Stimulated activated CD8-positive, alpha-beta memory T cell treated with anti-CD3 and anti-CD28 coated beads, Interleukin-4, amount 100 ng/mL, for 4 hours (primary cell): ENCODE measurements at places on chromosomes 16 and 17.

DNA sequence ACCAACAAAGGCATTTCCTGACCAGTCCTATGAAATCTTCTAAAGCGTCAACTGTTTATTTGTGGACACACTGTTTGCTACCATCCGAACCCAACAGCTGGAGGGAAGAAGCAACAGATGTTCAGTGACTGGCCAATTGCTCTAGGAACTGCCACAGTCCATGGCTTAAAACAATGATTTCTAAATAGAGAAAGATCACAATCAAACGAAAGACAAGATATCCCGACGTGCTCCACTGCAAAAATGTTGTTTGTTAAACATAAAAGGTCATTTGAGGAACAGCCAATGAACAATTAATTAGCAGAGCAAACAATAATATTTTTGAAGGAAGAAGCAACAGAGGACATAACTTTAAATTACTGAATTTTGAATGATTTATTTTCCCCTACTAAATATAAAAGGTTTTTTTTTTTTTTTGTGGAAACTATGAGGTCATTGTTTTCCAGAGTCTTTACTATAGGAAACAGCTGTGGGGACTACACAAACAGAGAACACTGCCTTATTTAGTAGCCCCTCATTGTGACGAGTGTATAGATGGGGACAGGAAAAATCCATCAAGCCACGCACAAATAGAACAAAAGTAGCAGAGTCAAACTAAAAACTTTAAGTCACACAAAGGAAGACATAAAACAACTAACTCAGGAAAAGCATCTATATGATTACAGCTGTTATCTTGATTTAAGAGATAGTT is 17.2 kb downstream of the USP31 start:
- no peak for DNase-seq

DNA sequence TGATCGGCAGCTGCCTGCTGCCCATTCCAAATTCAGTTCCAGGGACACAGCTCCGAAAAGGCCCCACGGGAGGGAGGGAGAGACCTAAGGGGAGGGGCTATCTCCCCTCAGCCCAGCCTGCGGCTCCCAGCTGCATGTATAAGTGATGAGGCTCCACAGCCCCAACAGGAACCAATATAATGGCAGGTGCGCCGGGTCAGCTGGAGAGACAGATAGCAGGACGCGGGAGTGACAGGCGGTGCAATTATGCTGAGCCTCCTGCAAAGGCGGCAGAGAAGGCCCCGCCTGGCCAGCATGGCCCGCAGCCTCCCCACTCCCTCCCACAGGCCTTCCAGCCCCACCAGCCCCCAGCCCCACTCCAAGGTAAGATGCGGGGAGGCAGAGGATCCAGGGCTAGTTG is 8.1 kb upstream of the C1QL1 start:
- DNase-seq = no peak

DNA sequence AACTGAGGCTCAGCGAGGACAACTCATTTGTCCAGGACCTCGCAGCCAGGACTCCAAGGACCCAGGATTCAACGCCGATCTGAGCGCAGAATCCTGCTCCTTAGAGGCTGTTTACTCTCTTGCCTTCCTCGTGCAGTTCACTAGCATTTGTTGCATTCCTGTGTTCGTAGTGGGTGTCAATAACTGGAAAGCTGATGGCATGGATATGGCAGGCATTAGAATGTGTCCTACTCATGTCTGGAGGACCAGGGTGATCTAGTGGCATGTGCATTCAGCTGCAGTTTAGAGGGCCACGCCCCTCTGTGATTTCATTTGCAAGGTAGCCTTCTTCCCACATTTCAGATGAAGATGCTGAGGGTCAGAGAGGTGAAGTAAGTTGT is 510 bp downstream of the CRISPLD2 start:
- DNase-seq = no peak

DNA sequence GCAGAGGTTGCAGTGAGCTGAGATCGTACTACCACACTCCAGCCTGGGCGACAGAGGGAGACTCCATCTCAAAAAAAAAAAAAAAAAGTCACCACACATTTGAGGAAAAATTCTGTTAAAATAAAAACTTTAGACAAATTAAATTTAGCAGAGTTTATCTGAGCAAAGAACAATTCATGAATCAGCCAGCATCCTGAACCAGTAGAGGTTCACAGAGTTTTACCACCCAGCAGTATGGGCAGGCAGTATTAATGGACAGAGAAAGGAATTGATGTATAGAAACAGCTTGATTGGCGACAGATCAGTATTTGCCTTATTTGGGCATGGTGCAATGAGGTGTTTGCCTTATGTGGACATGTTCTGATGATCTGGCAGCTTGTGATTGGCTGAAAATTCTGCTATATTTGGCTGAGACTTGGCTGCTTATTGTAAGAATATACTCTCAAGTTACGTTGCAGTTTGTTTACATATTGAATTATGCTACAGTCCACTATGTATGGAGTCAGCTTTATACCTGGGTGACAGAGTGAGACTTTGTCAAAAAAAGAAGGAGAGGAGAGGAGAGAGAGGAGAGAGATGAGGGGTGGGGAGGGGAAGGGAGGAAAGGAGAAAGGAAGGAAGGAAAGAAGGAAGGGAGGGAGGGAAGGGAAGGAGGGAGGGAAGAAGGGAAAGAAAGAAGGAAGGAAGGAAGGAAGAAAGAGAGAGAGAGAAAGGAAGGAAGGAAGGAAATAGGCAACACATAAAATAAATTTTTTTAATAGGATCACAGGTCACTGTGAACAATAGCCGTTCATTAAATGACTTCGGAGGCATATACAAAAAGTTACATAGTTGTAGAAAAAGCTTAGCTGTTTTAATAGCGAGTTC is 14.6 kb downstream of the ABCC3 start:
- no peak for DNase-seq

DNA sequence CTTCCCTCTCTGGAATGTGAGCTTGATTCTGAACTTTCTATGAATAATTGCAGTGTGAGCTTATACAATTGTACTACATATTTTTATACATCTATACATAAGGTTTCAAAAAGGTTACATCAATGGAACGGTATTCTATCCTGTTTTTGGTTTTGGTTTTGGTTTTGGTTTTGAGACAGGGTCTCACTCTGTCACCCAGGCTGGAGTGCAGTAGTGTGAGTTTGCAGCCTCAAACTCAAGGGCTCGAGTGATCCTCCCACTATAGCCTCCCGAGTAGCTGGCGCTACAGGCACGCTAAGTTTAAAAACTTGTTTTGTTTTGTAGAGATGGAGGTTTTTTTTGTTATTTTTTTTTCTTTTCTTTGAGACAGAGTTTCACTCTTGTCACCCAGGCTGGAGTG is 1.1 kb downstream of the CTRB1 start:
- no peak for DNase-seq

GRCh38 chr17:22171631-22172030 is 479.3 kb downstream of the KCNJ18 start:
- DNase-seq = no peak

- no peak for DNase-seq
Measured at GRCh38 chr16:17354141-17354601, 116.6 kb downstream of the XYLT1 start.

DNA sequence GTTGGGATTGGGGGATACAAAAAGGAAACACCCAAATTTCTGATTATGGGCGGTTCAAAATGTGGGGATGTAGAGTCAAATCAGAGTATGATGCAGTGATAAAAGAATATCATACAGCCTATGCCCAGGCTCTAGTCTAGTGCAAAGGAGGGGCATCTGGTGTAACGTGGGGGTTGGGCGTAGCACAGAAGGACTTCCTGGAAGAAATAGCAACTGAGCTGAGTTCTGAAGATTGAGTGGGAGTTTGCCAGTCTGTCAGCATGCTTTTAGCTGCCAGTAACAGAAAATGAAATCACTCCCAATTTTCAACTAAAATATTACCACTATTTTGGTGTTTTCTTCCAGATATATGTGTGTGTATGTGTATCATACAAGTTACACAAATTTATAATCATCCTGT is 196.9 kb downstream of the SPECC1 start:
- no peak for DNase-seq

GRCh38 chr16:50848755-50849514 is 107.0 kb downstream of the CYLD start:
- no peak for DNase-seq

GRCh38 chr16:66853261-66854139 is 9.3 kb downstream of the CA7 start:
- DNase-seq = no peak

GRCh38 chr16:57029161-57030160 is 40.1 kb downstream of the NLRC5 start:
- no peak for DNase-seq

DNA sequence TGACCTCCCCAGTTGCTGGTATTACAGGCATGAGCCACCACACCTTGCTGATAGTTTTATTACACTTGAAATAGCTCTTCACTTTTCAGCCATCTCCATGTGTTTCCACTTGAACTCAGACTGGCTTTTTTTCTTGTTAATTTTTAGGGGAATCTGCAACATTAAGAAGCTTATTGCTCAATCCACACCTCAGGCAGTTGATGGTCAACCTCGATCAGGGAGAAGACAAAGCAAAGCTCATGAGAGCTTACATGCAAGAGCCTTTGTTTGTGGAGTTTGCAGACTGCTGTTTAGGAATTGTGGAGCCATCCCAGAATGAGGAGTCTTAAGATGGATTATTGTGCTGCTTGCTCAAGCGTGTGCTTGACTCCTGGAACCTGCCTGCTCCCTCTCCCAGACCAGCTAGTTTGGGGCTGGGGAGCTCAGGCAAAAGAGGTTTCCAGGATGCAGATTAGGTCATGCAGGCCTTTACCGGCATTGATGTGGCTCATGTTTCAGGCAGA is 8.6 kb downstream of the ZNHIT3 start:
- no peak for DNase-seq

- no peak for DNase-seq
Measured at GRCh38 chr17:58595194-58595792, 80.9 kb upstream of the MTMR4 start.

- no peak for DNase-seq
Measured at GRCh38 chr16:57658878-57659674, 9.0 kb upstream of the ADGRG3 start.

GRCh38 chr17:48753794-48754499 is 25.4 kb upstream of the HOXB13 start:
- no peak for DNase-seq

DNA sequence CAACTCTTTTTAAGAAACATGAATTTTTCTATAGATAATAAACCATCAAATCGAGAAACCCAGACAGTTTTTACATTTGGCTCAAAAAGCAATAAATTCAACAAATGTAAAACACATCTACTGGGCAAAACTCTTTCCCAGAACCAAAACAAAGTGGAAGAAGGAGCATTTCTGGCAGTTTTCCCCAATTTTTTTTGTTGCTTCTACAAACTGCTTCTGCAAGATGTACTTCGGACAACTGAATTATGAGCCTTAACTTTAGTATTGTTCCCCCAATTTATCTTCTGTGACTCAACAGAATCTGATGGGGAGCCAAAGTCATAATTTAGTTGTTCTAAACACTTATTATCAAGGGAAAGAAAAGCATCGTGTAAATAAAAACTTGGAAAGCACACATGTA is 1047.2 kb downstream of the CDH11 start:
- no peak for DNase-seq

DNA sequence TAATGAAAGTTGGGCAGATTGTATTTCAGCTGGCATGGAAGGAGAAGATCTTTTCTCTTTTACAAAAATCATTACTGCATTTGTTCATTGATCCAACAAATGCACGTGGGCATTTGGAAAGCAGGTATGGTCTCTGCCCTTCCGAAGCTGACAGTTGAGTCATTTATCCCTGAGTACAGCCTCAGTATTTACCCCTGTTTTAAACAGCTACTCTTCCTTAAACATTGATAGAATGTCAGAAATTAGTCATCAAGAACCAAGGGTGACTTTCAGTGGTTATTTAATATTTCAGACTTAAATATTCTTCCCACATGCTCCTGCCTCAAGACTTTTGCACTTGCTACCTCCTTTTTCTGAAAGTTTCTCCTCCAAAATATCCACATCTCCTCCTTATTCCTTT is 226.7 kb upstream of the HSBP1 start:
- DNase-seq = no peak
